Glutamatergic neuron (in vitro differentiated cells): ENCODE measurements at places on chromosomes 3 and 15. TPM values are rescaled to one million over a fixed set of nuclear protein-coding genes. Genes with fewer than 3 reads are reported as not detected.

The CCRL2 gene
- total RNA-seq: not detected

The DNAJA4 gene
- total RNA-seq: 2.4 TPM

DNA sequence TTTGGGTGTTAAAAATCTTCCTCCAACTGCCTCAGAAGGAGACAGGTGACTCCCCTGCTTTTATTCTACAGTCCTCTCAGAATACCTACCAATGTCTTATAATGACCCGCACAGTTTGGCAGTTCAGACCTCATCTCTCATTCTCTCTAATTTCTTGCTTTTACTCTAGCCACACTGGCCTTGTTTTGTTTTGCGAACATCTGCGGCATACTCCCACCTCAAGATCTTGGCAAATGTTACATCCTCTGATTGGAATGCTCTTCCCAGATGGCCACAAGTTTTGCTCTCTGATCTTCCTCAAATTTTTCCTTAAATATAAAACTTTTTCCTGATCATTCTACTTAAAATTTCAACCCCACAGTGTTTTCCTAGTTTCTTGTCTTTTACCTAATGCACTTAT is 94.1 kb downstream of the PLSCR2 start:
- DNase-seq: no peak

GRCh38 chr3:34683851-34684250 is 885.4 kb downstream of the PDCD6IP start:
- peak; percentile 84 for DNase-seq

The BHLHE40 gene
- total RNA-seq: 0.22 TPM

DNA sequence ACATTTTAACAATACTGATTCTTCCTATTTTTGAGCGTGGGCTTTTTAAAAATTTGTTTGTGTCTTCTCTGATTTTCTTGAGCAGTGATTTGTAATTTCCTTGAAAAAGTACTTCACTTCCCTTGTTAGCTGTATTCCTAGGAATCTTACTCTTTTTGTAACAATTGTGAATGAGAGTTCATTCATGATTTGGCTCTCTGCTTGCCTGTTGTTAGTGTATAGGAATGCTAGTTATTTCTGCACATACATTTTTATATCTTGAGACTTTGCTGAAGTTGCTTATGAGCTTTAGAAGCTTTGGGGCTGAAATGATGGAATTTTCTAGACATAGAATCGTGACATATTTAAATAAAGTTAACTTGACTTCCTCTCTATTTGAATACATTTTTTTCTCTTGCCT is 582.8 kb upstream of the BCHE start:
- DNase-seq: no peak
